Stimulated activated CD8-positive, alpha-beta memory T cell treated with anti-CD3 and anti-CD28 coated beads, Interleukin-12 subunit alpha, Interleukin-12 subunit beta, amount 100 ng/mL, for 1 hour (primary cell): ENCODE measurements at places on chromosomes 1 and 21.
A peak's percentile ranks its signal among the peaks of the same experiment; 100 is the strongest.

DNA sequence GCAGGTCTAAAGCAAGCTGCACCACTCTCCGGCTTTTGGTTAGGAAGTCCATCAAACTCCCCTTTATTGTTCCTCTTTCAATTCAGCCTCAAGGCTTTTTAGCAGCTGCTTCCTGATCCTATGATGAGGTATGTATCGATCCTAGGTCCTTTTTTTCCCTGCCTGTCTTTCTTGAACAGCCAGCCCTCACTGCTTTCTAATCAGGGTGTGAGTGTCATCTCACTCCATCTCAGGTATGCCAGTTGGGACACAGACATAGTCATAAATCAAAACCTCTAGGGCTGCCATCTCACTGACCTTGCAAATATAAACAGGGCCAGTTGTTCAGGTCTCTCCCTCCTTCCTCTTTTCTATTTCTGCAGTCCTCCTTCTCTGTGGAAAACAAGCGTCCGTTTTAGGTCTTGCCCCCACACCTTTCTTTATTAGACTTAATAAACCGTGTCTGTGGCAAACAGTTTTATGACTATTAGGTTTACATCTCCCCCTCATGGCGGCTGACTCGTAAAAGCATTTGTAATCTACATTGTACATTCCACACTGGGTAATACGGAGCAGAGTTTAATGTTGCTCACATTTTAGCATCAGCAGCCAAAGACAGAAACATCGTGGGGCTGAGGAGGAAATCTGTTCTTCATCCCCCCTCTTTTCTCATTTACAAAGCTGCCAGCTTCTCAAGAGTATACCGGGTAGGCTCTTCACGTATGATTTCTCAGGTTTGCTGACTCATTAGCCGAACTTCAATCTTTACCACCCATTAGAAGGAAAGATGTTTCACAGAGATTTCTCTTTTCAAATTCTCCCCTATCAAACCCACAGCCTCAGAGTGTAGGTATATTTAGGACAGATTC is 11.6 kb downstream of the STYXL2 start:
- no peak for DNase-seq

- DNase-seq, result no peak
Observed at GRCh38 chr1:113861641-113862040, 9.9 kb downstream of the PTPN22 start.

DNA sequence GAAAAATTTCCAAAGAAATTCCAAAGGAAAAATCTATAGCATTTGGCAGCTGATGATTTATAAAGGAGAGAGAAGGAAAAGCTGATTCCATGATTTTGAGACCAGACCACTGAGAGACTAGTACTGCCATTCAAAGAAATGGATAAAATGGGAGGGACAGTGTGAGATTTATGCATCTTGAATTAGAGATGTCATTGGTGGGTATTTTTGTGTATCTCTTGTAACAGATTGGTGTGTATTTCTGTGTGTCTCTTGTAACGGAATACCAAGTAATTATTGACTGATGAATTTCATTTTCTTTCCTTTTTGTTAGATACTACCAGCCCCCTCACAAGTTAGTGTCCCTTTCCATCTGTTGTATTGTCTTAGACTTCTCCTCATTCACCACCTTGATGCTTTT is 102.2 kb downstream of the OLFML2B start:
- DNase-seq, result no peak

GRCh38 chr1:241470361-241470760 is 49.2 kb downstream of the FH start:
- DNase-seq, result no peak

DNA sequence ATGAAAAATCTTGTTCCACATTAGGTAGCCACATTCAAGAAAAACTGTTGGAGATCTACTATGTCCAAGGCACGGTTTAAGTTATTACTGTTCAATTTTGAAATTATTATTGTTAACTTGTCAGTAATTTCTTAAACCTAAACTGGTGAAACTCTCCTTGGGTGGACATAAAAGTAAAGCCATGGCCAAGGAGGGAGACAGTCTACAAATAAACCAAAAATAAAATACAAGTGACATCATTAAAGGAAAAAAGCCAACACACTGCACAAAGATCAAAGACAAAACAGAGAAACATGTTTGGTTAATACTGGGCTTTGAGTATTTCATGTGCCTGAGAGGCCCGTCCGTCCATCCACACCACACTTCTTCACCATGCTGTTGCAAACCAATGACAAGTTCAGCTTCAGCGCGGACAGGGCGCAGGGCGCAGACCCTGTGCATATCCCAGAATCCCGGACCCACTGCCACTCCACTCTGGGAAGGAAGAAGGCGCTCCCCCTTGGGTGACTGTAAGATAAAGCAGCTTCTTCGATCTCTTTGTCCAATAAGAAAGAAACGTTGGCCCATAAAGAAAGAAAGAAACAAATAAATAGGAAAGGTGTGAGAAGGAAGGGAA is 918 bp upstream of the RASAL2 start:
- no peak for DNase-seq

- no peak for DNase-seq
Observed at GRCh38 chr1:29620631-29621030, 384.3 kb downstream of the PTPRU start.

- DNase-seq, result no peak
Observed at GRCh38 chr1:52692697-52693096, 5.5 kb downstream of the COA7 start.

DNA sequence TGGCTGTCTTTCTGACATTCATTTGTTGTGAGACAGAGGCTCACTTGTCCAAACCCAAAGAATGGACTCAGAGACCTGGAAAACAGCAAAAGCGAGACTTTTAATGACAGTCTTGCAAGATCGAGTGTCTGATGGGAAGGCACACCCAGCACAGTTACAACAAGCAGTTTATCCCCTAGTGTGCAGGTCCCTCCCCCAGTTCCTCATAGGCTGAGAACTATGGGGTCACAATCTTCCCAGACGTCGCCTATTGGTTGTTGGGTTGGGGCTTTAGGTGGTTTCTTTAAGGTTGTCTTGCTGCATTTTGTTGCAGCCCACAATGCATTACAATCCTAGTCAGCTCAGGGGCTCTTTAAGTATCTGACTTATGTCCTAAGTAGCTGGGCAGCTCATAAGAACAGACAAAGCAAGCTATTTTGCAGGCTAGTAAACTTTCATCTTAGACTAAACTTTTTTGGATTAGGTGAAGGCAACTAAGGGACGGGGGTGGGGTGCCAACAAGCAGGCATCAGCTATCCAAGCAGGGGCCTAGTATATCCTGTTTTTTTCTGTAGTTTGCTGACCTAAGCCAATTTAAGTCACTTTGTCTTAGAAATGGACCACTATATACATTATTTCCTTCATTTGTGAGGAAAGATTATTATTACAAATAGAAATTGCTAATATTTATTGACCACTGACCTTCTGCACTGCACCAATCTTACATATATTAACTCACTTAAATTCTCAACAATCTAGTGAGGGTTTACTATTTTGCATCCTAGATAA is 151.8 kb downstream of the SETD4 start:
- no peak for DNase-seq

DNA sequence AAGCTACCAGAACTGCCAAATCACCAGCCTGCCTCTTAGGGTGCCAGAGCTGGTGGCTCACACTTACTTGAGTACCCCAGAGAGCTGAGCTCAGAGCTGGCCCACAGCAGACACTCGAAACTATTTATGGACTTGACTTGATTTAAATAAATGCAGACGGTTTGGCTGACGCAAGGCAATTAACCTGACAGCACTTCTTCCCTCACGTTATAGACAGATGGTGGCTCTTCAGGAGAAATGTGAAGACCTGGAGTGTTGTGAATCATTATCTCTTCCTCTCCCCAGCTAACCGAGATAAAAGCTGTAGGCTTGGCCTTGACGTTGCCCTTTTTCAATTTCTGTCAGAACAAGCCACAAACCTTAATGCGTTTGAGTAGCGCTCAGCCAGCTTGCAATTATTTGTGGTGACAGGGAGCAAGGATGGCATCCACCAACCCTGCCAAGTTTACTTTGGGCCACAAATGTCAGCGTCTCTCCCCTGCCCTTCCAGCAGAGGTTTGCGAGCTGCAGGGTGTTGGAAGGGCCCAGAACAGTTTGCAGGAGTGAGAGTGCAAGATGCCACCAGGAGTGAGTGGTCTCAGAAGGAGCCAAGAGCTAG is 34.0 kb upstream of the BCAR3 start:
- no peak for DNase-seq

- peak; percentile 37 for DNase-seq
Observed at GRCh38 chr1:5994713-5995621, 2.7 kb upstream of the NPHP4 start.

DNA sequence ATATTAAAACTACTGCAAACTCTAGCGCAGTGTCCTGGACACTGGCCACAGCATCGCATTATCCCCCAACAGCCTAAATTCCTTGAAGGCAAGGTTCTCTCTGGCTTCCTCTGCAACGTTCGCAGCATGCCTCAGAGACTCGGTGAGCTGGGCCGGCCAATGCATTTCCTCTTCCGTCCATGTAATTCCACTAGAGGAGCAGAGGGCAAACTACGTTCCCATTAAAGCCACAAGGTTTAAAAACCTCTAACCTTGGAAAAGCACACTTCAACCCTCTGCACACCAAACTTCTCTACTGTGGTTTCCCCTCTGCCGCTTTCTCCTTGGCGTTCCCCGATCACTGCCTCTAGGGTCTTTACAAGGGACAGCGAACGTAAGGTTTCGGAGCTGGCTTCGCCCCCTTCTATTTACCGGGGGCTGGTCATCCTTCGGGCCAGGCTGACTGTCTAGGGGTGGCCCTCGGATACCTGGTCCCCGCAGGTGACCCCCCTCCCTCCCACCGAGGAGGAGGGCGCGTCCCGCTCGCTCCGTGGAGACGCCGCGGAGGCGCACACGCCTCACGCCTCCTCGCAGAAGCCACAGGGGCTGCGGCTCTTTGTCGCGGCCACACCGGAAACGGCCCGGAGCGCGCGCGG is 456 bp upstream of the SMYD2 start:
- no peak for DNase-seq
